Tracheal epithelial cell (primary cell): ENCODE measurements at places on chromosomes 4 and X. TPM values are rescaled to one million over a fixed set of nuclear protein-coding genes. Genes with fewer than 3 reads are reported as not detected.

CBLL2 gene
- not detected in 2 replicates for total RNA-seq

MAPK10 gene
- total RNA-seq = 2.2 and 7.0 TPM in 2 replicates

PPP4R3C gene
- total RNA-seq = not detected in 2 replicates

USP26 gene
- not detected in 2 replicates for total RNA-seq

ADH1A gene
- total RNA-seq = not detected in 2 replicates

GRK4 gene
- 2.8 and 4.1 TPM in 2 replicates for total RNA-seq

BST1 gene
- 0.96 TPM in 1 of 2 replicates, not detected in the other for total RNA-seq

ZAR1 gene
- not detected in 2 replicates for total RNA-seq

TCEAL5 gene
- not detected in 2 replicates for total RNA-seq

PASD1 gene
- total RNA-seq = not detected in 2 replicates

SAT1 gene
- total RNA-seq = 661 and 875 TPM in 2 replicates

TRIM2 gene
- total RNA-seq = 14.5 and 23.1 TPM in 2 replicates

TLR10 gene
- under 0.01 TPM in 1 of 2 replicates, not detected in the other for total RNA-seq

MAP3K15 gene
- total RNA-seq = 0.24 TPM in 1 of 2 replicates, not detected in the other

TMEM144 gene
- total RNA-seq = 3.9 and 5.3 TPM in 2 replicates

F11 gene
- not detected in 2 replicates for total RNA-seq

MAGEA1 gene
- total RNA-seq = not detected in 2 replicates

PCDH19 gene
- under 0.01 TPM in 1 of 2 replicates, not detected in the other for total RNA-seq

PLCXD1 gene
- total RNA-seq = 10.4 and 10.6 TPM in 2 replicates

ADGRA3 gene
- 38.3 and 39.9 TPM in 2 replicates for total RNA-seq

LONRF3 gene
- total RNA-seq = 0.21 and 1.7 TPM in 2 replicates

PTTG2 gene
- not detected in 2 replicates for total RNA-seq

PCDH7 gene
- total RNA-seq = 15.6 and 19.3 TPM in 2 replicates

SPANXA2 gene
- total RNA-seq = not detected in 2 replicates

IL2 gene
- total RNA-seq = not detected in 2 replicates

CHM gene
- 10.0 and 14.5 TPM in 2 replicates for total RNA-seq

PPP2R3B gene
- 9.4 and 11.8 TPM in 2 replicates for total RNA-seq

ZCCHC12 gene
- total RNA-seq = not detected in 2 replicates

CT45A2 gene
- total RNA-seq = not detected in 2 replicates

LUZP4 gene
- total RNA-seq = not detected in 2 replicates

UGT2B11 gene
- total RNA-seq = not detected in 2 replicates

USP51 gene
- 0.21 and 0.24 TPM in 2 replicates for total RNA-seq

PLAC1 gene
- total RNA-seq = 1.3 and 2.4 TPM in 2 replicates

MAGIX gene
- total RNA-seq = 3.0 and 4.1 TPM in 2 replicates

BRS3 gene
- not detected in 2 replicates for total RNA-seq

POF1B gene
- 4.6 and 4.9 TPM in 2 replicates for total RNA-seq

MAGEA3 gene
- not detected in 2 replicates for total RNA-seq

HPSE gene
- total RNA-seq = 0.72 and 3.0 TPM in 2 replicates

TSPAN7 gene
- under 0.01 and 1.3 TPM in 2 replicates for total RNA-seq

G6PD gene
- 23.9 and 49.9 TPM in 2 replicates for total RNA-seq

KIF4A gene
- 0.43 and 1.4 TPM in 2 replicates for total RNA-seq

LRIT3 gene
- total RNA-seq = 0.21 TPM in 1 of 2 replicates, not detected in the other

TKTL1 gene
- not detected in 2 replicates for total RNA-seq

IDS gene
- 26.6 and 40.7 TPM in 2 replicates for total RNA-seq

CYTL1 gene
- 0.48 TPM in 1 of 2 replicates, not detected in the other for total RNA-seq

HTRA3 gene
- not detected in 2 replicates for total RNA-seq

SOX3 gene
- total RNA-seq = not detected in 2 replicates

NUDT11 gene
- 8.9 and 9.6 TPM in 2 replicates for total RNA-seq

SMIM31 gene
- total RNA-seq = not detected in 2 replicates

GABRG1 gene
- not detected in 2 replicates for total RNA-seq

SEPTIN11 gene
- 51.8 and 75.7 TPM in 2 replicates for total RNA-seq

SPANXC gene
- not detected in 2 replicates for total RNA-seq

FAM193A gene
- total RNA-seq = 5.1 and 7.0 TPM in 2 replicates

TEC gene
- total RNA-seq = 0.43 and 0.48 TPM in 2 replicates

TMSB15A gene
- total RNA-seq = 0.24 TPM in 1 of 2 replicates, not detected in the other

IL2RG gene
- not detected in 2 replicates for total RNA-seq

SYTL5 gene
- 0.48 and 3.6 TPM in 2 replicates for total RNA-seq

RIPPLY1 gene
- not detected in 2 replicates for total RNA-seq
